Foreskin keratinocyte (primary cell): ENCODE measurements at places on chromosomes 7 and 10.
A peak's percentile ranks its signal among the peaks of the same experiment; 100 is the strongest.

GRCh38 chr7:84177758-84178412, 16.7 kb downstream of the SEMA3A start:
- no peak for DNase-seq

DNA sequence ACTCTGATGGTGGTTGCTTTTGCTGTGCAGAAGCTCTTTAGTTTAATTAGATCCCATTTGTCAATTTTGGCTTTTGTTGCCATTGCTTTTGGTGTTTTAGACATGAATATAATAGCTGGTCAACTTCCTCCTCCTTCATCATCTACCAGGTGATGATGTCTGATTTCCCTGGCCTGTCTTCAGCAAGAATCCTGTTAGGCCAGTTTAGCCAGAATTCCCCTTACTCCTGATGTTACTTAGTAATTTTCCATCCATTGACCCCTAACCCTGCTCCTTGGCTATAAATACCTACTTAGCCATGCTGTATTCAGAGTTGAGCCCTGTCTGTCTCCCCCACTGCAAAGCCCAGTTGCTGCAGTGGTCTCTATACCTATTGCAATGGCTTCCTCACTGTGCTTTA, 91.4 kb downstream of the ZNF777 start:
- no peak for DNase-seq

DNA sequence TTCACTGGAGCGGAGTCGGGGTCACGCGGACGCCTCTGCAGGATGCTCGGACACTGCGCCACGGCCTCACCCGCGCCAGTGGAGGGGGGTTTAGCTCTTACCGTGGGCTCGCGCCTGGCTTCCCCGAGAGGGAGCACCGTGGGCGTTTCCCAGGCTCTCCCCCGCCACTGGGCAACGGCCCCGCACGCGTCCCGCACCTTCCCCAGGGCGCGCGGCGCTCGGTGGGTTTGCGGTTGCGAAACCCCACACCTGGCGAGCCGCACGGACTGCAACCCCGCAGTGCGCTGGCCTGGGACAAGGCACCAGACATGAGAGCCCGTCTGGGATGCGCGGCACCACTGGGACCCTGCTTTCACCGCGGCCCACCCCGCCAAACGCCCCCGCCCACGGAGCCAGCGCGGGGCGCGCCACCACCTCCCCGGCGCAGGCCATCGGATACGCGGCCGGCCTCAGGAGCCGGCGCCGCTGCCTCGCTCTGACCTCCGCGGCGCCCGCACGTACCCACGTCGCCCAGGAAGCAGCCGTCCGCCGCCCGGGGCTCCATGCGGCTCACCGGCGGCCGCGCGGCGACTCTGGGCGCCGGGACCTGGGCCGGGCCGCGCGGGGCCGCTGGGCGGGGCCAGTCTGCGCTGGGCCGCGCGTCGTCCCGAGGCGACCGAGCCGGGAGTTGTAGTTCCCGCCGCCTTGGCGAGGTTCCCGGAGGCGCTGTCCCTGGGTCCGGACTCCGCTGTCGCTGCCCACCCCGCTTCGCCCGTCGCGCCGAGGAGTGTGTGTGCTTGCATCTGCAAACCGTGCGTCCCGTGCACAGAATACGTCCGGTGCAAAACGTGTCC, at the start of gene ASB13:
Gene ASB13 (minus strand): TSS at position 588 of the 833 bp plus-strand sequence. CDS start 44 bp downstream, at position 544.
- DNase-seq, result peak; percentile 12

- DNase-seq, result no peak
These were observed 118.2 kb downstream of the SNX10 start for GRCh38 chr7:26409661-26410547.

- no peak for DNase-seq
These were observed 389.9 kb upstream of the AKR1E2 start for GRCh38 chr10:4436103-4436502.

DNA sequence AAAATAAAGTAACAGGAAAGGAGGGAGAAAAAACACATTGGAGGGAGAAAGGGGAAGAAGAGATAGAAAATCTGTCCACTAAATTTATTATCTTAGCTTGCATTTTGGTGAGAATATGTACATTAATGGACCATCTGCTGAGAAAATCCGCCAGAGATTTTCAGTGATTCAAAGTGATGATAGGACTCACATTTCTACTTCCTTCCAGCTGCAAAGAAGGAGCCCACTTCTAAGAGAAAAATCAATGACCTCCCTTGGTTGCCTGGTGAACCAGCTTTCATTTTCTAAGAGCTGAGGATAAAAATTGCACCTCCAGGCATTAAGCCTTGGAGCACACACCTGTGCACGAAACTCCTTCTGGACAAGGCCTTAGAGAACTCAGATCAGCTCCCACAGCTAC, 404.3 kb downstream of the SFMBT2 start:
- DNase-seq, result no peak

GRCh38 chr10:7263616-7264015, 147.2 kb downstream of the SFMBT2 start:
- no peak for DNase-seq

DNA sequence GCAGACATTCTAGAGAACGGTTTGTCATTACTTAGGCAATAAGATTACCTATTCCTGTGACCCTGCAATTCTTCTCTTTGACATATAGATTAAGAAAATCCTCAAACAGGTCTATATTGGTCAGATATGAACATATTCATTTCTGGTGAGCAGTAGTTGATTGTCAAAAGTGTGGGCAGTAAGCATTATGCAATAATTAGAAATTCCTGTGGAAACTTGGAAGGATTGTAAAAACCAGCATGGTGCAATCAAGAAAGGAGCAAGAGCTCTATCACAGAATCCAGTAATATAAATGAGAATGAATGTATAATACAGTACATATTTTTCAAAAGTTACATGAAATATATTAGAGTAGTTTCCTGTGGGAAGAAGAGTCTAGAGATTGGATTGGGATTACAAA, 406.5 kb downstream of the SUGCT start:
- DNase-seq, result no peak

DNA sequence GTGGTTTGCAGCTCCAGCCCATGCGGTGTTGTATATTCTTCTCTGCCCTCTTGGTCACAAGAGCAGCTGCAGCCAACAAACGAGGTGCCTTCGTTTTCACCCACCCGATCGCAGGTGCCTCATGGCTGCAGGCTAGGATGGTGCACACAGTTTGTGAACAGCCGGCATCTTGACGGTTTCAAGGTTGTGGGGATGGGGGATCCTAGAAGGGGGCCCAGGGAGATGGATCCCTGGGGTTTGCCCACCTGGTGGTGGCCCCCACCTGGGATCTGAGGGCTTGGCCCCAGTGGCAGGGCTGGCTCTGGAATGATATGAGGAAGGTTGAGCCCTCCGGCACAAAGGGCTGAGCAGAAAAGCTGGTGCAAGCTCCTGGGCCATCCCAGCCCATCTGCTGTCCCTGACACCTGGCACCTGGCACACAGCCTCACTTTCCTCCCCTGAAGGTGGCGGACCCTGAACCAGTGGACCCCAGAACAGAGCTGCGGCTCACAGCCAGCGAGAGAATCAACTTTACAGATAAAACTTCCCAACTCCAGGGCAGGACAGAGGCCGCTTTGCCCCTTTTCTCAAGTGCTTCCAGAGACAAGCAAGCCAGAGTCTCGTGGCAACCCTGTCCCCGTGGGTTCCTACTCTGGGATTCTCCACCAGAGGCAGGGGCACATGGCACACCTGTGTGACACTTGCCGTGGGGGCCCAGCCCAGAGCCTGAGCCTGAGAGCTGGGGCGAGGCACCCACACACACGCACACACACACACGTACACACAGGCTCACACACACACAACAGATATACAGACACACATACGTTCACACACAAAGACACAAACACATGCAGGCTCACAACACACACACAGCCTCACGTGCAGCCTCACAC, 177.3 kb upstream of the PPP2R2D start:
- no peak for DNase-seq

GRCh38 chr7:106415433-106415832, 130.7 kb upstream of the NAMPT start:
- DNase-seq, result no peak

DNA sequence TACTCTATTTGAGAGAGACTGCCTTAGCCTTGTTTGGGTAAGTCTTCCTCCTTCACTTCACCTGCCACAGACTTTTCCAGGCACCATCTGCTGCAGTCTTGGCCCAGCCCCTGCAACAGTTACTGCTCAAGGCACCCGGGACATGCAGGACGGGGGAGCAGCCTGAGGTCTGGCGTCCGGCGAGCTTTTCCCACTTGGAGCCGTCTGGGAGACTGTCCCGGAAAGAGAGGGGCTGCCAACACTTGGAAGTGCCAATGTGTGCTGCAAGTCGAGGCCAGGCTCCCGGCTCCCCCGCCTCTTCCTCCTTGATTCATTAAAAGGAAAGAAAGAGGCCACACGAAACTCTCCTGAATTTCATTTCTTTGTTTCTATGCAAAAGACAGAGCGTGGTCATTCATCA, 13.7 kb downstream of the HTRA1 start:
- DNase-seq, result no peak

- DNase-seq, result no peak
These were observed 539.4 kb upstream of the MGMT start for GRCh38 chr10:128927497-128928161.

GRCh38 chr10:50618624-50619023, 5.1 kb downstream of the SGMS1 start:
- peak; percentile 93 for DNase-seq

GRCh38 chr10:63396133-63396761, 69.5 kb downstream of the JMJD1C start:
- no peak for DNase-seq

- DNase-seq, result no peak
These were observed 10.6 kb upstream of the LIPM start for GRCh38 chr10:88791924-88792323.

GRCh38 chr7:57216340-57216739, 84.1 kb upstream of the ZNF479 start:
- no peak for DNase-seq

DNA sequence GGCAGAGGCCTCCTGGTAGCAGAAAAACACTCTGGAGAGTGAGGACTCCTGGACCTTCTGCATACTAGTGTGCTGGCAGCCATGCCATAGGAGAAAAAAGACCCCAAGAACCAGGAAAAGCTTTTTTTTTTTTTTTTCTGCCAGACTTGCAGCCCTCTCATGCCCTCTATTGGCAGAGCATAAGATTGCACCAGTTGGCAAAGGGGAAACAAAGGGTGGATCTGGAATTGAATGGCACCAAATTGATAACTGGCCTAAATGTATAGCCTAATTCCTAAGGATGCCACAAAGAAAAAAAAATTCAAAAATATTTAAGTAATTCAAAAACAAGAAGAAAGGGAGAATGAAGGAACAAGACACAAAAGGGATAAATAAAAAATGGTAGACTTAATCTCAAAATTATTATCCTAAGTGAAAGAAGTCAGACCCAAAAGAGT, 112.5 kb upstream of the GHITM start:
- DNase-seq, result no peak

DNA sequence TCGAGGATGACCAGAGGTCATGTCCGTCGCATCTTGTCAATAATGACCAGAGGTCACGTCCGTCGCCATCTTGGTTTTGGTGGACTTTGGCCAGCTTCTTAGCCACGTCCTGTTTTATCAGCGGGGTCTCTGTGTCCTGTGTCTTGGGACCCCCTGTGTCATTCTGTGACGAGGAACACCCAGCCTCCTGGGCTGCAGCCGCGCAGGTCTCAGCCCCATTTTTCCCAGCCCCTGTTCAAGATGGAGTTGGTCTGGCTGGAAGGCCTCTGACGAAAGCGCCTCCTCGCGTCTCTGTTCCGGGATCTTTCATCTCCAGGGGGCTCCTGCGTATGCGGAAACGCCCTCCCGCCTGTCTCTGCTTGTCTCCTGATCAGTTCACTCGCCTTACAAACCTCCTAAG, 134.2 kb downstream of the ELFN1 start:
- no peak for DNase-seq

DNA sequence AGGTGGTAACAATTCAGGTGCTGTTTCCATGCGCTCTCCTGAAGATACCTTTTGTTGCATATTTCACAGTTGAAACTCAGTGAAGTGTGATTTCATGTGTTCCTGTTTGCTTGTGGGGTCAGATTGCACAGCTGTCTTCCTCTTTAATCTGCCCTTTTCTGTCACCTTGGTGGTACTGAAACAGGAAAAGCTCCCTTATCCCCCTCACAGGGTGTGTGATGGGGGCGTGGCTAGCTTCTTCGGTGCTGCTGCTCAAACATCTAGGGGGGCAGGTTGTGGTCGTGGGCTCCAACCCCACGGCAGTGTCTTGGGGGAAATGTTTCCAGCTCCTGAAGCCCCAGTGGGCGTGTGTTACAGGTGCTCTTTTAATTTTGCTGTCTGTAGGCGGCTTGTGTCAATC, 107.4 kb upstream of the KLF14 start:
- no peak for DNase-seq

DNA sequence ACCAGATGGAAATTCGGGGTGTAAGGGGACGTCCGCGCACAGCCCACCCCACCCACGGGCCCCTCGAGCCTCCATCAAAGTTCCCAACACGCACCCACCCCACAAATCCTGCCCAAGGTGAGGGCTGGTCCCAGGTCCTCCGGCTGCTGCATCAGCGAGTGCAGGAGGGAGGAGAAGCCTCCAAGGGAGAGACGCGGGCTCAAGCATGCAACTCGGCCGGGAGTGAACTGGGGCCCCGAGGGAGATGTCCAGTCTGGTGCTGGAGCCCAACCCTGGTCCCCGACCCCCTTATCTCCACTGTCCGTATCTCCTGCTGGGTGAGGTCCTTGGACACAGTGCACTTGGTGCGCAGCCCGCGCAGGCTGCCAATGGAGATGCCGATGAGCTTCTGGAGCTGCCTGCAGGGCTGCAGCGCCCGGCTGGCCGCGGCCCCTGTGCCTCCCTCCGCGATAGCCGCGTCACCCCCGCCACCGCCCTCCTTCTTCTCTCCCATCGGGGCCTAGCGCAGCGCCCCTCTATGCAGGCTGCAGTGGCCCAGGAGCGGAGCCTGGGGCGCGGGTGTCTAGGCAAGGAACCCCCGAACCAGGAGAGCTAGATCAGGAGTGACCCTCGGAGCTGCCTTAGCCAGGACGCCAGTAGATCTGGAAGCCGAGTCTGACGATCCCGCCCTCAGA, 489.2 kb downstream of the ZNF33B start:
- no peak for DNase-seq

- peak; percentile 44 for DNase-seq
These were observed 115.8 kb downstream of the SORBS1 start for GRCh38 chr10:95445223-95445836.

GRCh38 chr7:42642699-42643098, 269.2 kb downstream of the C7orf25 start:
- DNase-seq, result no peak

GRCh38 chr10:68628576-68629127, 68.5 kb downstream of the TET1 start:
- DNase-seq, result no peak

GRCh38 chr10:114990991-114991390, 53.0 kb downstream of the TRUB1 start:
- DNase-seq, result no peak

GRCh38 chr7:598899-599298, 79.3 kb upstream of the PDGFA start:
- DNase-seq, result no peak

- DNase-seq, result no peak
These were observed 70.8 kb downstream of the LRRC17 start for GRCh38 chr7:102983602-102984001.
